Amniotic stem cell (primary cell): ENCODE measurements at places on chromosomes 16 and 17.
A peak's percentile ranks its signal among the peaks of the same experiment; 100 is the strongest.

GRCh38 chr17:75925103-75925502 is 15.7 kb downstream of the FBF1 start:
- DNase-seq = no peak

- DNase-seq = no peak
Measured at GRCh38 chr16:89175280-89176146, 4.0 kb downstream of the CDH15 start.

GRCh38 chr17:223723-224471 is 42.4 kb upstream of the DOC2B start:
- DNase-seq = no peak

DNA sequence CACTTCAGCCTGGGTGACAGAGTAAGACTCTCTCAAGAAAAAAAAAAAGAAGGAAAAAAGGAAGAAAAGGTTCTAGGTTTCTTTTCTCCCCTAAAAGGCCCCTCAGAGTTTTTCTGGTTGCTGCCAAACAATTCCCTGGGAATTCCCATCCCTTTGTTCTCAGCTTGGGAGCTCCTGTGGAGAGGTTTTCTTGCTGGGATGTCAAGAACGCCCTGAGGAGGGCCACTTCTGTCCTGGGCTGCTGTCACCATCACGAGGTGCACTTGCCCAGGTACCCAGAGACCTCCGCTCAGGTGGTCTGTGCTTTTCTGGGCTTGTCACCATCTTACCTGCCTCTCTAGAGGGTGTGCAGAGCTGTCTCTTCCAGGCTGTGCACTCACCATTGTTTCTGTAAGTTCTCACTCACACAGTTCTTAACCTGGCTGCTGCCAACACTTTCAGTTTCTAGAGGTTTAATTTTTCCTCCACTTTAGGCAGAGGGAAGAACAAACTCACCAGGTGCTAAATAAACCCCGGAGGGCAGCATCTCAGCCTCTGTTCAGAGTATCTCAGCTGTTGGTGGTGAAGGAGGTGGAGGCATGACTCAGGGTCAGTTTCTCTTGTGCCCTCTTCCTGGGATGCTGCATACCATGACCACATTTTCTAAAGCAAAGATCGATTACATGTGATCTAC is 2.4 kb upstream of the COX6A2 start:
- DNase-seq = no peak

- DNase-seq = peak; percentile 65
Measured at GRCh38 chr17:50919321-50920040, 53.3 kb upstream of the TOB1 start.

DNA sequence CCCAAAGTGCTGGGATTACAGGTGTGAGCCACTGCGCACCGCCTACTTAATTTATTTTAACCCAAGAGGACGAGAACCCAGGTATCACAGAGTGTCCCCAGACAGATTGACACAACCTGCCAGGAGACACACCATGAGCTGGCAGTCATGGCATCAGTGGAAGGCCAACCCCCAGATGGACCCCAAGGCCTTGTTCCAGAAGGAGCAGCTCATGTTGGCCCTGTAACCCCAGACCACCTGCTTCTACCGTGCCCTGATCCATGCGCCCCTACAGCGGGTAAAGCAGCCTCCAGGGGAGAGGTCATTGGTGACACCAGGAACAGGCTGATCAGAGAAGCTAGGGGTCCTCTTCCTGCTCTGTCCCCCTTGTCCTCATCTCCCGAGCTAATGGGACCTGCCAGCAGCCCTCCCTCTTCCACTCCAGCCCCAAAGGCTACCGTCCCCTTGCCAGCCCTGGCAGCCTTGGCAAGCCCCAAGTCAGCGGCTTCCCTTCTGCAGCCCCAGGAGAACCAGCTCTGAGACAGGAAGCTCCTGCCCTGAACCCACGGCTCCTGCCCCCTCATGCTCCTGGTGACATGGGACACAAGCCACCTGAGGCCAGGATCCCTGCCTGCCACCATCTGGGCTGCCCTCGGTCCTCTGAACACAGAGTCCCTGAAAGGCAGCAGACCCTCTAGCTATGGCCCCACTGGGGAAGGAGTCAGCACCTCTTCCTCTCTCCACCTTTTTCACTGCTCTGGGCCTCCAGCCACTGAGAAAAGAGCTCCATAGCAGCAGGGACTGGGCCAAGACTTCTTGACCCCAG is 6.3 kb downstream of the SULT1A1 start:
- no peak for DNase-seq

- DNase-seq = no peak
Measured at GRCh38 chr17:8909586-8910270, 42.3 kb upstream of the PIK3R6 start.

GRCh38 chr16:14345512-14346115 is 274.5 kb downstream of the MRTFB start:
- no peak for DNase-seq
